ENCODE measurements at places on chromosomes 4 and X.
A peak's percentile ranks its signal among the peaks of the same experiment; 100 is the strongest.

- DNase-seq = no peak
These were observed 5.2 kb downstream of the POU4F2 start for GRCh38 chr4:146643812-146644401.

DNA sequence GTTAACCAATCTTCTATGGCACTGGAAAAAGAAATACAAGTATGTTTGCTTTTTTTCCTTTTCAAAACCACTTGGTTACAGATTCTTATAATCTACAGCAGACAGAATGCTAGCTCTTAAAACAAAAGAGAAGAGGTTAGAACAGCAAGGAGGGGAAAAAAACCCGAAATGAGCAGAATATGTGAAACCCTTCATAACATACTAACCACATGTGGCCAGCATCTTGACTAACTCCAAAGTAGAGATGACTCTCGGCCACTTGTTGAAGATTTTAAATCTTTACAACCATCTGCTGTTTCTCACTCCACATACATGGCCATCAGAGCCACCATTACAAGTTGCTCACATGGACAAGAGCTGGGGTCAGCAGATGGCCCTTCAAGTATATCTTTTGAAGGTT, 100.3 kb downstream of the PAPSS1 start:
- DNase-seq = no peak

- peak; percentile 31 for DNase-seq
These were observed 148.7 kb downstream of the FSTL5 start for GRCh38 chr4:162015090-162015489.

DNA sequence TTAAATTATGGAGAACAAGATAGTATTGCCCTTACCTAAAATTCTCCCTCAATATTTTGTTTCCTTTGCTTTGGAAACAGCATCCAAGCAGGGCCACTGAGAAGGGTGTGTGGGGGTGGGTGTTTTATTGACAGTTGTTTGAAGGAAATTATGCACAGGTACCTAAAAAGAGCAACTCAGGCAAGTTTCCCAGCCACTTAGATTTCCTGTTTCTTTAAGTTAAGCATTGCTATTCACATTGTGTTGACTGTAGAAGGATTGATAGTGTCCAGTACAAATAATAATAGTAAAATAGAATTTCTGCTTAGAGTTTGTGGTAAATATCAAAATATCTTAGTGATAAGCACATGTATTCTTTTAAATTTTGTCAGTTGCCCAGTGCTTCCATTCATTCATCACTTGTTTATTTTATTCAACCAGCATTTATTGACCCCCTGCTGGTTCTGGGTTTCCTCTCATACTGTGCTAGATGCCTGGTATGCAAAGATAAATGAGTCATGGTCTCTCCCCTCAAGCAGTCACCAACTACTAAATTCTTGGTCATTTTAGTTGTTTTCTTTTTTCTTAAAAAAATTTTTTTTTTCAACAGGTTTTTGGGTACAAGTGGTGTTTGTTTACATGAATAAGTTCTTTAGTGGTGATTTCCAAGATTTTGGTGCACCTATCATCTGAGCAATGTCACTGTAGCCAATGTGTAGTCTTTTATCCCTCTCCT, 50.0 kb downstream of the GALNT7 start:
- DNase-seq = no peak

DNA sequence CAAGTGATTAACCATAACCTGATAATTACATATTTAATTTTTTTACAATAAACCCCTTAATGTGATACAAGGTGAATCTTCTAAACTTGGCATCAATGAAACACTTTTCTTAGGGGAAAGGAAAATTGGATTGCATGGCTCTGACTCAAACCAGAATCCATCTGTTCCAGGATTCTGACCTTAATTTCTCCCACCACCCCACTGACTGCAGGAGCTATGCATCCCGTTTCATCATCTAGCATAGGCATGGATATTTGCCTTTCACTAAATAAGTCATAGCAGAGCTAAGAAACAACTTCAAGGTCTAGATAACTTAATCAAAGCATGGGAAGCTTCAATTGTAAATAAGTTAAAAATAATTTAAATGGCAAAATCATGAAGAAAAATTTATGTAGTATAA, 156.3 kb downstream of the BTC start:
- DNase-seq = no peak

- DNase-seq = no peak
These were observed 158.5 kb downstream of the SH3KBP1 start for GRCh38 chrX:19728915-19729314.

- no peak for DNase-seq
These were observed 3.2 kb downstream of the HTRA3 start for GRCh38 chr4:8272472-8273428.

GRCh38 chrX:140346729-140347128, 158.1 kb downstream of the SOX3 start:
- DNase-seq = no peak

DNA sequence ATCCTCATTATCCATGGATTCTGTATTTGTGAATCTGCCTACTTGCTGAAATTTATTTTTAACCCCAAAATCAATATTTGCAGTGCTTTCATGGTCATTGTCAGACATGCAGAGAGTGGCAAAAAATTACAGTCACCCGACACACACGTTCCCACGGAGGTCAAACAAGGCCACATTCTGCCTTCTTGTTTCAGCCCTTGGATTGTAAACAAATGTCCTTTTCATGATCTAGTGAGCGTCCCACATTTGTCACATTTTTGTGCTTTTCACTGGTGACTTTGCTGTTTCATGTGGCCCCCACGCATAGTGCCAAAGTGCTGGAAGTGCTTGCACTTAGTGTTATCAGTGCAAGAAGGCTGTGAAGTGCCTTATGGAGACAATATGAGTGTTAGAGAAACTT, 45.0 kb downstream of the SOD3 start:
- peak; percentile 60 for DNase-seq

GRCh38 chr4:155249016-155249566, 40.7 kb downstream of the NPY2R start:
- DNase-seq = no peak

GRCh38 chrX:19761554-19762295, 125.7 kb downstream of the SH3KBP1 start:
- no peak for DNase-seq

DNA sequence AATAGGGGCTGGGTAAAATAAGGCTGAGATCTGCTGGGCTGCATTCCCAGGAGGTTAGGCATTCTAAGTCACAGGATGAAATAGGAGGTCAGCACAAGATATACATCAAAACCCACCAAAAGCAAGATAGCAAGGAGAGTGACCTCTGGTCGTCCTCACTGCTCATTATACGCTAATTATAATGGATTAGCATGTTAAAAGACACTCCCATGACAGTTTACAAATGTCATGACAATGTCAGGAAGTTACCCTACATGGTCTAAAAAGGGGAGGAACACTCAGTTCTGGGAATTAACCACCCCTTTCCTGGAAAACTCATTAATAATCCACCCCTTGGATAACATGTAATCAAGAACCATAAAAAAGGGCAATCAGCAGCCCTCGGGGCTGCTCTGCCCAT, 403.6 kb downstream of the KCNIP4 start:
- DNase-seq = no peak

- DNase-seq = no peak
These were observed 152.3 kb upstream of the SCML1 start for GRCh38 chrX:17585006-17585405.

- DNase-seq = no peak
These were observed 513.7 kb downstream of the RPA4 start for GRCh38 chrX:97397371-97397770.

DNA sequence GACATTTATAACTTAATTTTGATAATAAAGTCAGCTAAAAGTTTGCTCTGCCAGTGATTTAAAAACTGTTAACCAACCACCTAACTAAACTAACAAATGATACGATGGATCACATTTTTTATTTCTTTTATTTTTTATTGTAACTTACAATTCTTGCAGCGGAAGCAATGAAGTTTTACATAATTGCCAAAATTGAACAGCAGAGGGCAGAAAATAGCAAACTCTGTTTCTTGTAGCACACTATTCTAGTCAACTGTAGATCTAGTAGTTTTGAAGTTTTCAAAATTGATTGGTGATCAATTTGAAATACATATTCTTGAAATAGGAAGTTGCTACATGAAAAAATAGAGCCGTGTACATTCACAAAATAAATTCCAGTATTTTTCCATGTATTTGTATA, 2.8 kb upstream of the GRIA2 start:
- DNase-seq = no peak

GRCh38 chr4:148376151-148376550, 66.1 kb downstream of the NR3C2 start:
- DNase-seq = peak; percentile 54

- no peak for DNase-seq
These were observed 10.9 kb downstream of the SAP30 start for GRCh38 chr4:173381610-173382009.

GRCh38 chrX:126820700-126821420, 1.3 kb downstream of the PRR32 start:
- DNase-seq = no peak

- peak; percentile 68 for DNase-seq
These were observed 895 bp downstream of the ADGRL3 start for GRCh38 chr4:61200916-61201526.

DNA sequence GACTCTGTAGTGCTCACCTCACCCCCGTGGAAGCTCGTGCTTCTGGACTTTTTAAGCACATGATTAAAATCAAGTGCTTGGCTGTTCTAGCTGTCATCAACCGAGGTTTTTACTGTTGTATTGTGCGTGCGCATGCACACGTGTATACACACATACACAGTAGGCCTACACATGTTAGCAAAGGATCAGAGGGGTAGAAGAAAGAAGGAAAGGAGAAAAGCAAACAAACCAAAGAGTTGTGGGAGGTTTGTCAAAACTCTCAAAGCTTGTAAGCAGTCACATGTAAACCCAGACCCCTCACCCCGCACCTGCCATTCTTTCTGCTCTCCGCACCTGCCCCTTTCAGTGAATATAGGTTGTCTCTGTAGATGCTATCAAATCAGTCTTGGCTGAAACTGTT, 311.8 kb downstream of the HS3ST1 start:
- DNase-seq = no peak

- DNase-seq = no peak
These were observed 9.9 kb downstream of the TMSB4X start for GRCh38 chrX:12984603-12985319.

- no peak for DNase-seq
These were observed 32.4 kb upstream of the CYP4V2 start for GRCh38 chr4:186158966-186159365.

DNA sequence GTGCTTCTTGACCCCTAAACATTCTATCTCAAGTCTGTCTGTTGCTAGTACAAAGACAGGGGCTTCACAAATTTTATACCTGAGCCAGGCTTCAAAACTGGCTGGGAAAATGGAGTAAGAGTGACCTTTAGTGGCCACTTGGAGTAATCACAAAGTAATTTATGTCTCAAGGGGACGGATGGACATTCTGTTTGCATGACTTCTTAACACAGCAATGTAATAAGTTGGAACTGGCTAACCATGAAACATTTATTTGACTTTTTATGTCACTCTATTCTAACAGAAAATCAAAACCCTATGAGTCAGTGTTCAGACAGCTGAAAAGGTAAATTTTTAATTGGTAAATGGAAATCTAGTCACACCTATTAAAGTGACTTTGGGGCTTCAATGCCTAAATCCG, 600.6 kb downstream of the ANKRD50 start:
- peak; percentile 21 for DNase-seq

DNA sequence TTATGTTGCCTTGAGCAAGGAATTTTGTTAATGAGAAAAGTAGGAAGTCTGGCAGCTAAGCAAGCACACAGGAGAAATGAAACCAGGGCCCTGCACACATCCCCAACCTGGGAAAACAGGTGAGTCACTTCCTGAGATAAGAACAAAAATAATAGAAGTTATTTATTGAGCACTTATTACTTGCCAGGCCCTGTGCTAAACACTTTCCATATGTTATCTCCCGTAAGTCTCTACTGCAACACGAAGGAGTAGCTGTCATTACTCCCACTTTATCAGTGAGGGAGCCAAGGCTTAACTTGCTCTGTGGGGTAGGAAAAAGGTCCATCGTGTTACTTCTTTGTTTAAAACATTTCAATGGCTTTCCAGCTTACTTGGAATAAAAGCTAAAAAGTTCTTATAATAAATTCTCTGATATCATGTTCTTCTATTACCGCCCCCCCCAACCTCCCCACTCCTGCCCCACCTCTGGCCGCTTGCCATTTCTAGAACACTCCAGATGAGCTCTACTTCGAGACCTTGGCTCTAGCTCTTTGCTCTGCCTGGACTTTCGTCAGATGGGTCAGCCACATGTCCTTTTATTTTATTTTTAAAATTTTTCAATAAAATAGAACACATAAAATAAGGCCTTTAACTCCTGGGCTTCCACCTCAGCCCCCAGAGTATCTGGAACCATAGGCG, 36.3 kb upstream of the PLAC8 start:
- DNase-seq = no peak

- no peak for DNase-seq
These were observed 16.8 kb downstream of the SMIM20 start for GRCh38 chr4:25930731-25931354.

DNA sequence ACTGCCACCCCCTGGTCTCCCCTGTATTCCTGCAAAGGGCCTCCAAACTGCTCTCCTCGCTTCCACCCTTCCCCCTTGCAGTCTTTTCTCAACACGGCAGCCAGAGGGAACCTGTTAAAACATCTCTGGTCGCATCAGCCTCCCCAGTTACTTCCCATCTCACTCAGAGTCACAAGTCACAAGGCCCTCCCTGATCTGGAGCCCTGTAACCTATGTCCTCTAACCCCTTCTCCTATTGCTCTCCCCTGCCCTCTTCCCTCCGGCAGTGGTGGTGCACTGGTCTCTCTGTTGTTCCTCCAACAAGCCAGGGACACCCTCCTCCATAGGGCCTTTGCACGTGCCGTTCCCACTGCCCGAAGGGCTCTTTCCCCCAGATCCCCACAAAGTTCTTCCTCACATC, 73.2 kb downstream of the SH3KBP1 start:
- DNase-seq = peak; percentile 7

GRCh38 chr4:109014593-109015412, 251.9 kb upstream of the ETNPPL start:
- DNase-seq = no peak

GRCh38 chrX:276581-277201, 4.5 kb upstream of the PLCXD1 start:
- DNase-seq = no peak

DNA sequence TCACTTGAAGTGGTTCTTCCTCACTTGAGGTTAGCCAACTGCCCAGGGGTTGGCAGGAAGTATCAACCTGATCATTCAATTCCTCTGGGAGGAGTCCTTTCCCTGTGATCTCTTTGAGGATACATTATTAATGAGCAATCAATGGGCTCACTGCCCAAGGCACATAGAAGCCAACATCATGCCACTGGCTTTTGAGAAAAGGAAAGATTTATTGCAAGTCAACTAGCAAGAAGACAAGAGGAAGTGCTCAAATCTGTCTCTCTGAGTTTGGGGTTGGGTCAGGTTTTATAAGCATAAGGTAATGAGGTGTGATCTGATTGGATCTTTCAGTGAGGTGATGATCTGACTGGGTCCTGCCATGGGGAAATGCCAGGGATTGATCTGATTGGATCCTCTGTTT, 39.6 kb downstream of the FGFBP1 start:
- no peak for DNase-seq

- no peak for DNase-seq
These were observed 19.4 kb downstream of the MTM1 start for GRCh38 chrX:150587585-150588503.

- no peak for DNase-seq
These were observed 43.5 kb downstream of the MND1 start for GRCh38 chr4:153387981-153388380.
